NCI-H146 (cell line): ENCODE measurements at places on chromosomes 13 and 19.

- DNase-seq, result no peak
These were observed 55.8 kb downstream of the VAV1 start for GRCh38 chr19:6828306-6828697.

DNA sequence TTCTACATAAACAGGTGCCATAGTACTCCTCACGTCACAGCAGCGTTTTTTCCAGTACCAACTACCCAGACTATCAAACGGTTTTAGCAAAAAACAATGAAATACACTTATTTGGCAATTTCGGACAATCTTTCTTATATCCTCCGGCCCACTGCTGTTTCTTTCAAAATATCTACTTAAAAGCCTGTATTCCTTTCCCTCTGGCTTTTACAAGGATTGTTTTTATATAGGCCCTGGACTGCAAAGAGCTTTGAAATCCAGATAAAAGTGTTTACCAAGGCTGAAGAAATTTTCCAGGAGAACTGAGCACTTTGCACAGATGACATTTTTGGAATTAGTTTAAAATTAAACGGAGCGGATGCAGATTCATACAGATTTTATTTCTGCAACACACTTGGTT lies 255.9 kb upstream of the STARD13 start:
- no peak for DNase-seq

- DNase-seq, result no peak
These were observed 92.3 kb downstream of the TUBA3C start for GRCh38 chr13:19089315-19089714.

GRCh38 chr19:1531587-1531986 lies 7.7 kb downstream of the PLK5 start:
- no peak for DNase-seq

GRCh38 chr19:2863816-2864215 lies 3.3 kb upstream of the ZNF556 start:
- DNase-seq, result no peak

DNA sequence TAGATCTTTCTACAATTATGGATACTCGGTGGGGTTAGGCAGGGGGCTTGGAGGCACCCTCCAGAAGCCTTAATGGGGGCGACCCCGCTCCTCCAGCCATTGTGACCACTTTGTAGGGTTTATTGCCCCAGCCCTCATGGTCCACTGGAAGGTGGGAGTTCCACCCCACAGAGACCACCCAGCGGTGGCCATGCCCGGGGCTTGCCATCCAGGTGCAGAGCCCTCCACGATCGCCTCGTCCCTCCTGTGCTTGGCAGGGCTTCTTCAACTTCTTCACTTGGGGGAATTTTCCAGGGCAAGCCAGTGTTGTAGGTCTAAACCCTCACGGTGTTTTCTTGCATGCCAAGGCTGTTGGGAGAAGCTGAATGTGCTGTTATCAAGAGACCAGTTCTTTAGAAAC lies 16.1 kb downstream of the ZNF536 start:
- DNase-seq, result no peak

DNA sequence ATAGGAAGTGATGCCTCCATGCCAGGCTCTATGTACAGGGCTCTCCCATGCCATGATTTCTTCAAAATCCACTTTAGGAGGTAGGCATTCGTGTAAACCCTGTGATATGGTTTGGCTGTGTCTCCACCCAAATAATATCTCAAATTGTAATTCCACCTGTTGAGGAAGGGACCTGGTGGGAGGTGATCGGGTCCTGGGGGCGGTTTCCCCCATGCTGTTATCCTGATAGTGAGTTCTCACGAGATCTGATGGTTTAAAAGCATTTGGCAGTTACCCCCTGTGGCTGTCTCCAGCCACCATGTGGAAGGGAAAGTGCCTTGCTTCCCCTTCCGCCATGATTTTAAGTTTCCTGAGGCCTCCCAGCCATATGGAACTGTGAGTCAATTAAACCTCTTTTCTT lies 8.1 kb downstream of the SARS2 start:
- DNase-seq, result no peak

- DNase-seq, result peak; percentile 86
These were observed 1191.0 kb downstream of the SLITRK5 start for GRCh38 chr13:88862095-88862620.

- no peak for DNase-seq
These were observed 425.4 kb downstream of the DCT start for GRCh38 chr13:94053986-94054593.

DNA sequence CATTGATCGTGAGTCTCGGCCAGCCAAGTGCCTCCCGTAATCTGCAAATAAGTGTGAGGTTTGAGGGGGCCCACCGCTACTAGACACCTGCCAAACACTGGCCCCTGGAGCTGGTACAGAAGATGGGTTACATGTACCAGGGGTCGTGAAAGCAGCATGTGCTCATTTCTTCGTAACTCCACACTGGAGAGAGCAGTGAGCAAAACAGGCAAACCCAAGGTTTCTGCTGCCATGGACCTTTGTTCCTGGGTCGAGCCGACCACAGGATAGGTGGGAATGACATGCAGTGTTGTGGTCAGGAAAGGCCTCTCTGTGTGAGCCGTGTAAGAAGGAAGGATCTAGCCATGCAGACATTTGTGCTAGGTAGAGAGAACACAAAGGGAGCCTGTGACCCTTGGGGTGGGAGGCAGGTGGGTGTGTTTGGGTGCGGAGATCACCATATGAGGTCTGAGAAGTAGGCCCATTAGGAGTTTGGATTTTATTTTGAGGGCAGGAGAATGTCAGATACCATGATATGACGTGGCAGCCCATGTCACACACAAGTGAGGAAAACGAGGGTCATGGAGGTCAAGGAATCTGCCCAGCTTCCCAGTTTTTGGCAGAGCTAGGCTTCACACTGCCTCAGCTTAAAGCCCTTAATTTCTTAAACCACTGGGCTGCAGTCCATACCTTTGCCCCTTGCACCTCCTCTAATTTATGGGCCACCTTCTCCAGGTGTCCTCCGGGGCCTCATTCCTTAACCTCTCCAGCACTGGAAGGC lies 919 bp downstream of the GTF3A start:
- DNase-seq, result peak; percentile 30

DNA sequence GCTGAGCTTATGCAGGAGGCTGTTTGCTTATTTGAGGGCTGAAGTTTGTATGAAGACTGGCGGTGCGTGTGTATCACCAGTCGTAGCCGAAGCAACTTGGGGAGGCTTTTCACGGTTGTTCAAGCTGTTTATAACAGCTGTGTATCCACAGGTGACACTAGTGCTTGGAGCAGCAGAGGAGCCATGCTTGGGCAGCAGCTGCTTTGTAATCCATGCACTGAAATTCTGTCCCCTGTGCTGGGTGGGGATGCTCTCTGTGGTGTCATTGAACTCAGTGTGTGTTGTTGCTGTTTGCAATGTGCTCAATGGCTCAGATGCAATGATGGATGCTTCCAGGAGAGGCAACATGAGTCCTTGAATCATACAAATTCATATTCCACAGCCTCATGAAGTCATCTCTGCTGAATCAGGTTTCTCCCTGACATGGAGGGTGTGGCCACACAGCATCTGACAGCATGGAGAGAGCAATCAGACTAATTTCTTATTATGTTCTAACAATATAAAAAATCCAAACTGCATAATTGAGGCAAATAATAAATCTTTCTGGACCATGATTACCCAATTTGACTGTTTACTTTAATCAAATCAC lies 18.8 kb upstream of the GTF3A start:
- DNase-seq, result no peak

- no peak for DNase-seq
These were observed 7.6 kb downstream of the ERICH6B start for GRCh38 chr13:45607931-45608330.

DNA sequence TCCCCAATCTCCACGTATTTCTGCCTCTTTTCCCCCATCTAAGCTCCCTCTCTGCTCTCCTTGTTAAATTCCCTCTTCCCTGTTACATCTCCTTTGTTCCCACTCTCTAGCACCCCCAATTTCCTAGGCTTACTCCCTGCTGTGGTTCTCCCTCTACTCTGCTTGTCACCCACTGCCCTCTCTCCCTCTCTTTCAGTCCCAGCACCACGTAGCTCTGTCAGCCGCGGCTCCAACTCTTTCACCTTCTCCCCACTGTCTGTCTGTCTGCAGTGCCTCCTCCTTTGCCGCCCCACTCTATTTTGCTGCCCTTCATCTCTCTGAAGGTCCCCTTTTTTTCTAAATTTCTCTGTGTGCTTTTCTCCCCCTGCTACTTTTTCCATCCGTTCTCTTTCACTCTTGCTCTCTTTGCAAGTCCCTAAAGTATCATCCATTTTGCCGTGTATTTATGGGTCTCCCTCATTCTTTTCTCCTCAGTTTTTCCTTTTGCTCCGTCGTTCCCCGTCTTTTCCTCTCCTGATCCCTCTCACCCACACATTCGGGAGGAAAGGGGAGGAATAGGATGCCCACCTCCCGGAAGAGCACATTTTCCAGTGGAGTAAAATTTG lies 937 bp downstream of the ZNF841 start:
- no peak for DNase-seq

DNA sequence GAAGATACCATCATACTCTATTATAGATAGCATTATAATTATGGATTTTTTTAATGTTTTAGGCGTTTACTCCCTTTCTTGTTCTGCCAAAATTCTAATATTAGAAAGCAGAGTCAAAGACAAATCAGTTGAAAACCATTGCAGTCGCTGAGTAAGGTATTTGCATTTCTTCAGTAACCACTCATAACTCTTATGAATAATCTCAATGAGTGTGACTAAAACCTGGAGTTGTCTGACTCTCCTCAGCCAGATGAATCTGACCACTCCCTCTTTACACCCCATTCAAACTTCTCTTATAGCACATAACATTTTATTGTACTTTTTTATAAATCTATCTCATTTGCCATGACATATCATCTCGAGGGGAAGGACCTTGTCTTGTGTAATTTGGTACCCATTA lies 1006.5 kb downstream of the DIAPH3 start:
- no peak for DNase-seq

GRCh38 chr13:73231471-73231870 lies 172.7 kb downstream of the KLF5 start:
- no peak for DNase-seq

GRCh38 chr19:30666301-30666803 lies 294.2 kb downstream of the ZNF536 start:
- peak; percentile 5 for DNase-seq

DNA sequence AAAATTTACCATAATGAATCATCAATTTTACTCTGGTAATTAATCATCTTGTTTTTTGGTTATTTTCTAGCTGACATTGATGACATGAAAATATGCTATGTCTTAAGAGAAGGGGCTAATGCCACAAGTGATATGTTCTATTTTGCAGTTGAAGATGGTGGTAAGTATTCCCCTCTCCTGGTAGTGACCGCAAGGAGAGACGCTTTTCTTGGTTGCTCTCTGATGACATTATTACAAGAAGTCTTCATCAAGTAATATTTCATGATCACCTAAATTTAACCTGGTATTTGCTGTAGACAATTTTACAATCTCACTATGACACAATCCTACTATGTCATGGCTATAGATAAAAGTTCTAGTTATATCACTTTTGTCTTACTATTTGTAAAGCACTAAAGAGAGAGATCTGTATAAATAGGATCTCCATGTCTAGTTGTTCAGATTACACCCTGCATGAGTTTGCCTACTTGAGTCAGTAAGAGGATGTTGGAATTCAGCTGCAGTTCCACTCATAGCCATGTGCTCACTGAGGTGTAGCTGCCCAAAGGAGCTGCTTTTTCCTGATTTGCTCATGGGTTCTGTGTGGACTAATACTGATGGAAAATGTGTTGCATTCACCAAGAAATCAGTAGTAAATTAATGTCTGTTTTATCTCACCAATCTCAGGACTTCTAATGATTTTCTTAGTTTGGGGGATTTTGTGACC lies 10.9 kb downstream of the FREM2 start:
- no peak for DNase-seq

DNA sequence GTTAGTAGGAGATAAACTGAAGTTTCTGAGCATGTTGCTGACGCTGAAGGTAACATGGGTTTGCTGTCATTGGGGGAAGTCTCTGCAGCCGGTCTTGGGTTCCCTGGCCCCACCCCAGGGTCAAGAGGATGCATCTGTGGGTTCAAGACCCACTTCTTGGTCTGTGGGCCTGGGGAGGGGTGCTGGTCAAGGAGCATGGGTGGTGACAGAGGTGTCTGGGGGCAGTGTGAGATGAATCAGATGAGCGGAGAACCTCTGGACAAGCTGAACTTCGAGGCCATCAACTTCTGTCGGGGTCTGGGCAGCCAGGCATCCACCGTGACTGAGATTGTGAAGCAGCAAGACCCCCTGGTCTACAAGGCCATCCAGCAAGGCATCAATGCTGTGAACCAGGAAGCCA lies 51.9 kb downstream of the ACSBG2 start:
- no peak for DNase-seq

DNA sequence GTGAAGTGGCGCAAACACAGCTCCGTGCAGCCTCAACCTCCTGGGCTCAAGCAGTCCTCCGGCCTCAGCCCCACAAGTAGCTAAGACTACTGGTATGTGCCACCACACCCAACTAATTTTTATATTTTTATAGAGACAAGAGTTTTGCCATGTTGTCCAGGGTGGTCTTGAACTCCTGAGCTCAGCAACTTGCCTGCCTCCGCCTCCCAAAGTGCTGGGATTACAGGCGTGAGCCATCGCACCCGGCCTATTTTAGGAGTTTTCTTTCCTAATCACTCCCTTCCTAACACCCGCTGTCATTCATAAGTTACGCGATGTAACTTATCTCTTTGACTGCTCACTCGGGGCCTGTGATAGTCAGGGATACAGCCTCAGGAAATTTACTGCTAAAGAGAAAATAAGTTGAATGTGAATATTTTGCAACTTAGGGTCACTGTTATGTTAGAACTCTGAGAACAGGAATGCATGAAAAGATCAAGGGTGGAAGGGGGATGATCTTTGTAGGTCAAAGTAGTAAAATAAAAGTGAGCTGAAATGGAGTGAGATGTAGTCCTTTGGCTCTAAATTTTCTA lies 140.3 kb downstream of the DCT start:
- DNase-seq, result no peak

DNA sequence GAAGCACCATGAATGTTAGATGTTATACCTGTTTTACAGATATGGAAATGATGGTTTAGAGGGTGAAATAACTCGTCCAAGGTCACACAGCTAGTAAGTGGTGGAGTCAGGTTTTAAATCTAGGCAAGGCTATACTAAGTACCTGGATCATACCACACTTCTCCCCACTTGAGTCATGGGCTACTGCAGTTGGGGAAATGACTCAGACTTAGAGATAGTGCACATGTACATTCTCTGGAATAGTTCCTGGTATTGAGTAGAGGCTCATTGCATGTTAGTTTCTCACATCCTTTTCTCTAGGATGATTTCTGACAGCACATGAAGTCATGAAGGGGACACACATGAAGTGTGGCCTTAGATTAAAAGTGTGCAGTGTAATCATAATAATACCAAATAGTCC lies 76.2 kb upstream of the TNFSF11 start:
- no peak for DNase-seq

DNA sequence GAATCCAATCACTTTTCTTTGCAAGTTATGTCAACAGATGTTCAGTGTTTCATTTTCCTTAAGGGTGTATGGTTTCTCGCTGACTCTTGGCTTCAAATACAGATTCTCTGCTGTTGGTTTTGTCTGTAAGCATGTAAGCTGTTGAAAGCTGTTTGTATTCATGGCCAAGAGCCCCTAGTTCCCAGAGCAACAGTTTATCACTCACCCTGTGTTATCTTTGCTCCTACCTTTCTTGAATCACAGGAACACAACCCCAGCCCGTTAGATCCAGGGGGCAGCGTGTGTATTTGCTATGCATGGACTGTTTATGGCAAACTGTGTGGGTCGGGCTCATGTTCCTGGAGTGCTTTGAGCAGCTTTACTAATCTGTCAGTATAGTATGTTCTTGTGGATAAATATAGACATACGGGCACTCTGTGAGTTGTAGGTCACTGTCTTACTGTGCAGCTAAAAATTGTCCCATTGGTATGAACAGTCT lies 28.9 kb downstream of the FRY start:
- DNase-seq, result peak; percentile 22

GRCh38 chr13:43088093-43088511 lies 64.7 kb downstream of the DNAJC15 start:
- no peak for DNase-seq
